ENCODE measurements at places on chromosomes 16 and 17.

- H3K36me3 ChIP-seq, result no peaks in the 10 kb centered on the region
- DNase-seq, result peak; percentile 50
- H3K4me3 ChIP-seq, result peak overlapping the region; percentile 76
- no peak overlapping the region for H3K27ac ChIP-seq
- H3K4me1 ChIP-seq, result peaks cover 7% of the 10 kb centered on the region
- peaks cover 12% of the 10 kb centered on the region for H3K27me3 ChIP-seq
These were observed 454 bp downstream of the CCDC40 start for GRCh38 chr17:80036715-80037477.

DNA sequence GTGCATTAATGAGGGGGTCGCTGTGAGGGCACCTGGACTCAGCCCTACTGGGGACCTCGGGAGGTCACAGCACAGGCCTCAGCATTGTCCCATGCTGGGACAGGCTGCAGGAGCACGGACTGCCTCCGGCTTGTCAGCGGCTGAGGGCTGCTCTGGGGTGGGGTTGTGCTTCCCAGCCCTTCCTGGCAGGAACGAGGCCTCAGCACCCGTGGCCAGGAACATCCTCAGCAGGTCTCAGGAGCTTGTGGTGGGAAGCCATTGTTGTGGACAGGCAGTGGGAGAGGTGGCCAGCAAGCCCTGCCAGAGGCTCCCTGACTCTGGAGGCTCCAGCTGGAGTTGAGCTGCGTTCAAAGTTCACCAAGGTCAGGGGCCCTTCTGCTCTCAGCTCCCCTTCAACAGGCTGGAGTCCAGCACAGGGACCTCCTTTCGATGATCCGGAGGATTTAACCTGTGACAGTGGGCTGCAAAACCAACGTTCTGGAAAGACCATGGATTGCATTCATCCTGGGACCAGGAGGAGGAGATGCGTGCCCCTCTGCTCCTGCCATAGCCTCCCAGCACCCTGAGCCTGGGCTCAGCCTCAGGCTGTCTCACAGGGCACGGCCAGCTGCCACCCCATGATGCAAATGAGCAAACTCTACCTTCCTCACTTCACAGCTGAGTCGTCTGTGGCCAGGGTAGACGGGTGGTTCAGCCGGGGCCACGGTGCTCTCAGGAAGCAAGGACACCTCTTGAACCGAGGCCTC is 32.6 kb downstream of the FOXL1 start:
- peaks cover 11% of the 10 kb centered on the region for H3K27me3 ChIP-seq
- H3K4me1 ChIP-seq, result no peaks in the 10 kb centered on the region
- no peak overlapping the region for H3K4me3 ChIP-seq
- no peak for DNase-seq
- no peaks in the 10 kb centered on the region for H3K36me3 ChIP-seq

- peaks cover 5% of the 10 kb centered on the region for H3K27me3 ChIP-seq
- no peaks in the 10 kb centered on the region for H3K36me3 ChIP-seq
- H3K27ac ChIP-seq, result no peak overlapping the region
- DNase-seq, result no peak
- peaks cover 3% of the 10 kb centered on the region for H3K4me1 ChIP-seq
These were observed 216.4 kb upstream of the CIBAR2 start for GRCh38 chr16:85328676-85329058.

DNA sequence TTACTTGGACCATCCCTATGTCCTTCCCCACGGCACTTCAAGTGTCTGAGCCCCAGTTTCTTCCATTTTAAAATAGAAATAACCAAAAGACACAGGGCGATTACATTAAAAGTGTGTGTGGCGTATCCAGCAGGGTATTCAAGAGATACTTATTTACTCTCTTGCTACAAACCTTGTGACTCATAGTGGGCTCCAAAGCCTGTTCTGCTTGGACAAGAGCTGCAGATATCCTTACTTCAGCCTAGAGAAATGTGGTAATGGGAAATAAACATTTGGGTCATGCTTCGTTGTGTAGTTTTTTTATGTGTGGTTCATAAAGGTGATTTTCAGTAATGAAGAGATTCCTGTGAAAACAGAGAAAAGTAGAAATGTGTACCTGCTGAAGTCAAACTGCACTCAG is 288.9 kb upstream of the CDH11 start:
- no peaks in the 10 kb centered on the region for H3K4me1 ChIP-seq
- H3K27ac ChIP-seq, result no peak overlapping the region
- no peak overlapping the region for H3K4me3 ChIP-seq
- H3K27me3 ChIP-seq, result no peaks in the 10 kb centered on the region

Data from activated CD4-positive, alpha-beta T cell treated with anti-CD3 and anti-CD28 coated beads for 36 hours (primary cell).